Spleen (tissue), 13 donors: ENCODE measurements at places on chromosomes 6 and 20. TPM values are rescaled to one million over a fixed set of nuclear protein-coding genes. Genes with fewer than 3 reads are reported as not detected.
A peak's percentile ranks its signal among the peaks of the same experiment; 100 is the strongest.

TP53TG5 gene
- total RNA-seq, result not detected

POM121L2 gene
- not detected for total RNA-seq

LY6G5C gene
- 5.5 TPM for total RNA-seq

RAET1G gene
- total RNA-seq, result not detected

HAO1 gene
- not detected for total RNA-seq

UBE2C gene
- 15.6 TPM for total RNA-seq

MROH8 gene
- 4.0 TPM for total RNA-seq

FKBP1C gene
- total RNA-seq, result not detected

PDYN gene
- total RNA-seq, result not detected

SLC13A3 gene
- not detected for total RNA-seq

OR12D3 gene
- total RNA-seq, result not detected

OR12D2 gene
- total RNA-seq, result not detected

DNA sequence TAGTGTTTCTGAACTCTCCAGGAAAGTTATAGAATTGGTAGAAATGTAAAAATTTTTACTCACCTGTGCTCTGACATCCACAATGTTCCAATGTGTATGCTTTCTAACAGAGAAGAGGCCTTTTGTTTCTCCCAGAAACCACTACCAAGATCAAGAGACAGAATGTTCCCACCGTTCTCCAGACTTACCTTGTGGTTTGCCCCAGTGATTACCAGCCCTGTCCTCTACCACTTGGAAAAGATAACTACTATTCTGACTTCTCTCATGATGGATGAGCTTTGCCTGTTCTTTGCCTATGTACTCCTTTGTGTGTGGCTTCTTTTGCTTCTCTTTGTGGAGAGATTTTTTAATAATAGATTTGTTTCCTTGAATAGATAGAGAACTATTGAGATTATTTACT is 173.0 kb upstream of the SCGN start:
- DNase-seq, result no peak

GRCh38 chr6:156879591-156879990 is 102.4 kb downstream of the ARID1B start:
- DNase-seq, result no peak

- DNase-seq, result no peak
Measured at GRCh38 chr20:17721802-17722486, 22.2 kb downstream of the BANF2 start.

GRCh38 chr6:20778459-20778858 is 244.2 kb downstream of the CDKAL1 start:
- no peak for DNase-seq

DNA sequence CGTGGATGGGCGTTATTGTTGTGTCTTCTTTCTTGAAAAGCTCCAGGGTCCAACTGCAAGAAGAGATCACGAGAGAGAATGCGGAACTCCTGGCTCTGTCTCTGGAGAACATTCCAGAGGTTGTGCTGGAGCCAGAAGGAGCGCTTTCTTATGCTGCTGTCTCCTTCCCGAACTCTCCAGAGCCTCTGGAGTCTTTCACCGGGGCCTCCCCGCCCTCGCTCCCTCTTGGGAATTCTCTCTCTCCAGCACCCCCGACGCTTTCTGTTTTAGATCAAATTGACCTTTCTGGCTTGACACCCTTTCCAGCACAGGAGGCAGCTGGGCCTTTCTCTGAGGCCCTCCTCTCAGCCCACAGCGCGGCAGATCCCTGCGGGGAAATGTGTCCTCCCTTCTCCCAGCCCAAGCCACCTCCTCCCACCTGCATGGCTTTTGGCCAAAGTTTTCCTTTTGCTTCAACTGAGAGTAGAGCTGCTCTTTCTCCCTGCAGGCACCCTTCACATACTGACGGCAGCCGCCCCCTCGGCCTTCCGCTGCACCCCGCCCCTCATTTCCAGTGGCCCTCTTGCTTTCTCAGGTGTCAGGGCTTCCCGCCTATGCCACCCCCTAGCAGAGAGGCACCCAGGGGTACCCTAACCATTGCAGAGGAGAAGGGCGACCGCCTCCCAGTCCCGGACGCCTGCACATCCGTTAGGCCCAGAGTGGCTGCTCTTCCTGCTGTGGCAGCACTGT is 6.6 kb upstream of the CCR6 start:
- no peak for DNase-seq

DNA sequence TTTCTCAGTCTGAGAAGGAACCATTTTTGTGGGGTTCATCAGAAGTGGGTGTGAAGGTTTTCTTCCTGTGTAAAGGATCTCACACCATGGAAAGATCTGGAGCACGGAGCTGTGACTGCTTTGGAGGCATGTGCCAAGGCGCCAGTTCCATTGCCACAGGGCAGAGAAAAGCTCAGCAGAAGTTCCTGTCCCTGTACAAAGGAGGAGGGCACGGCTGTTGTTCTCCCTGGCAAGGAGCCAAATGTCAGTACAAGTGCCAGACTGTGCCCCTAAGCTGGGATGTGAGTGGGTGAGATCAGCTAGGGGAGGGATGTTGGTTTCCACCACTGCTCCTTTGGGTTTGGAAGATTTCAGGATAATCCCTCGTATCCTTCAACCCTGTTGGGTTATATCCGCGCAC is 117.3 kb downstream of the CRYBG1 start:
- DNase-seq, result no peak

DNA sequence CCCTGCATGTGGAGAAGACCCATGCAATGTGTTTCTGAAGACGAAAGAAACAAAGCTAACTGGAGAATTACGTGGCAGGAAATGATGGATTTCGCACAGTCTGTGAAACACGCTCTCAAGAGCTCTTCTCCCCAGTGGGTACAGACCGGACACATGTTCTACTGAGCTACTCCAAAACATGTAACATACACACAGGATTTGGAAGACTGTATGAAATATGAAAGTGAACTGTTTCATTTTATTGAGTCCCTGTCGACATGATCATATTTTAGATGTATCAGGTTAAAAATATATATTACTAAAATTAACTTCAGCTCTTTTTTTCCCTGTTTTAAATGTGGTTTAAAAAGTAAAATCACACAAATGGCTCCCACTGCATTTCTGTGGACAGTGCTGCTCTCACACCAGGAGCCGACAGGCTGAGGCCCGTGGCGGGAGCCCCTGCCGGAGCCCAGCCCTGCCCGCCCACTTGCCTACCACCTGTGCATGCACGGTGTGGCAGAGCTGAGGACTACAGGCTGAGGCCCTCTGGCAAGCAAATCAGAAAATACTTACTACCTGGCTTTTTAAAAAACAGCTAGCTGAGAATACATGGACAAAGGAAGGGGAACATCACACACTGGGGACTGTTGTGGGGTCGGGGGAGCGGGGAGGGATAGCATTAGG is 58.9 kb upstream of the NXT1 start:
- peak; percentile 44 for DNase-seq

DNA sequence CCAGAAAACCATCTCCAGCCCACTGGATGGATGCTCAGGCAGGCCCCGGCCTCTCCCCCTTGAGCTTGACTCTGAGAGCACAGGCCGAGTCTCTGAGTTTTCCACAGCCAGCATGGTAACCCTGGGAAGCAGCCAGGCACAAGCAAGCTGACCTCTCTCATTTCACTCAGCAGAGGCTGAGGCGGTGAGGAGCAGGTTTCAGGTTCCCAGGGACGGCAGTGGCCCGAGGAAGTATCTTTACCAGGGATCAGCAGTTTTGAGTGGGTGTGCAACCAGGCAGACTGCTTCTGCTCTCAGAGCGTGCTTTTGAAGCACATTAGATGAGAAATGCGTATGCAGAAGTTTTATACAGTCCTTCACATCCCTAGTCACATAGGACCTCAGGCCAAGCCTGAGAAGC is 12.6 kb downstream of the HCK start:
- no peak for DNase-seq

GRCh38 chr6:15264902-15265761 is 19.3 kb downstream of the JARID2 start:
- DNase-seq, result no peak

GRCh38 chr20:34715384-34715783 is 11.2 kb downstream of the TP53INP2 start:
- no peak for DNase-seq

DNA sequence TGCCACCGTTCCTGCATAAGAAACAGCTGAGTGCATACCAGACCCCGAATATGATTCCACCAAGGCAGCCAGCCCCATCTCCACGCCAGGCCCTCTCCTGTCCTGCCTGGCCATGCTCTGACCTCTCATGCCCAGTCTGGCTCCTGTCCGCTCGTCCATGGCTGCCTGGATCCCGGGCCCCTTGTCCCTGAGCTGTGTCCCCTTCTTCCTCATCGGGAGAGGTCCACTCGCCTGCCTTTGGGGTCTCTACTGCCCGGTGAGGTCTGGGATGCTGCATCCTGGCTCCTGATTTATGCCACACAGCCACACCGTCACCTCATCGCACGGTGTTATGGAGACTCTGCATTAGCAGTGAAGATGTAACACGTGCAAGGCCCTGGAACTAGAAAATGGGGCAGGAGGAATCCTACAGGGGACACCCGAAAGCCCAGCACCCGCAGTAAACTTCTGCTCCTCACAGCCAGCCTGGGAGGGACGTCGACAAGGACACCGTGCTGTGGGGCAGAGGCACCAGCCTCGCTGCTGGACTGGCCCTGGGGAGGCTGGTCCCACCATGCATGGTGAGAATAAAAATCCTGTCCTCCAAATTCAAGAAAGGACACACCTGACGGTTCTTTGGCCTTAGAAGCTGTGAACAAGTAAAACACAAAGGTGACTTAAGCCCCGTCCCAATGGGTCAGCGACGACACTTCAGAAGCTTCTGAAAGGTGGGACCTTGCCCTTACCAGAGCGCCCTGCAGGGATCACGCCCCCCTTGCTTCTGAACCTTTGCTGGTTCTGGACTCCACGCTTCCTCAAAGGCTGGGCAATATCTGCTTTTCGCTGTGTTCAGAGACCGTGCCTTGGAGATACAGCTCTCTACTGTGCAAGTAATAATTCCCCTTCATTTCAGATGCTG is 103.0 kb downstream of the DLL1 start:
- DNase-seq, result no peak

DNA sequence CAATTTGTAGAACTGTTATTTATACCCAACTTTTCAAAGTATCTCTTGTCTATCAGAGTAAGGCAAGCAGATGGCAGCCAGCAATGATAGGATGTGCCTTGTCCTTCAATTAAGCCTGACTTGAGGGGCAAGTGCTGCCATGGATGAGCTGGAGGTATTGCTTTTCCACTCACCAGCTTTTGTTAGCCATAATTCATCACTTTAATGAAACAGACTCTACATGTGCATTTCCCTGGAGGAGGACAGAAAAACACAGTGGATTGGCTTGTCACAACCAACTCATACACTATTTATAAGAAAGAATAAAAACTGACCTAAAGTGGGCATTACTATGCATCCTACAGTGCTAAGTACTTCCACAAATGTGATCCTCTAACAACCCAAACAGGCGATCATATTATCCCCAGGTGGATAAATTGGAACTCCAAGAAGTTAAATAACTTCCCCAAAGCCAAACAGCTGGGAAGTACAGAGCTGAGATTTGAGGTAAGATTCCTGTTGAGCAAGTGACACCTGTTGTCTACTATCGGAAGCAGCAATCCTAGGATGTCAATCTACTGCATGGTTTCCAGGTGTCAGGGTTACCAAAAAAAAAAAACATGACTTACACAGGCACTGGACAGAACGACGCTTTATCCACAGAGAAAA is 73.9 kb upstream of the NRSN1 start:
- no peak for DNase-seq

DNA sequence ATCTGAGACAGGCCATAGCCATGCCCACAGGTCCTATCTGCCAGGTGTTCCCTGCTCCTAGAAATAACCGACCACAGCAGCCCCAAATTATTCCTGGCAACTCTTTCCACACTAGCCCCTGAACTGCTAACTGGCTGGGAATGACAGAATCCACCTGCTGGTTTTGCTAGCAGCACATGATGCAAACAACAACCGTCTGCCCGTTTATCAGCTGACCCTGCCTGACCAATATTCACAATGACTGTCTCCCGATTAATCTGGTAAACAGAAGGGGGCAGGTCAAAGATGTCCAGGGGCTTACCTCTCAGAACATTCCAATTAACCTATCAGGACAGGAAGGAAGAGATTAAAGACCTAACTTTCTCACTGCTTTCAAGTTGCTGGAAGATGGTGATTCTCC is 101.5 kb downstream of the NRSN1 start:
- no peak for DNase-seq

DNA sequence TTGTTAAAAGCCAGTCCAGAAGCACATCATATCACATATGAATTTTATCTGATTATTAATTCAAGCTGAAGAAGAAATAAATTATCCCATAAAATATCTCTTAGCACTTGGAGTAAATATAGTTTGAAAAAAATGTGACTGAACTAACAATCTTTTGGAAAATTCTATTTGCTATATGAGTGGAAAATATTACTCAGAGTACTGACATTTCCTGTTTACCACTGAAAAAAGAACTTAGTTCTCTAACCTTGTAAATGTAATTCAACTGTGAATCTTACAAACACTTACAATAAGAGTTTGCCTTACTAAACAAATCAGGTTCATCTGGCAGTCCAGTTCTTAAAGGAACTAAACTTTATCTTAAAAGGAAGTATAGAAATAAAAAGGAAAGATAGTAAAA is 44.2 kb downstream of the MOXD1 start:
- no peak for DNase-seq

DNA sequence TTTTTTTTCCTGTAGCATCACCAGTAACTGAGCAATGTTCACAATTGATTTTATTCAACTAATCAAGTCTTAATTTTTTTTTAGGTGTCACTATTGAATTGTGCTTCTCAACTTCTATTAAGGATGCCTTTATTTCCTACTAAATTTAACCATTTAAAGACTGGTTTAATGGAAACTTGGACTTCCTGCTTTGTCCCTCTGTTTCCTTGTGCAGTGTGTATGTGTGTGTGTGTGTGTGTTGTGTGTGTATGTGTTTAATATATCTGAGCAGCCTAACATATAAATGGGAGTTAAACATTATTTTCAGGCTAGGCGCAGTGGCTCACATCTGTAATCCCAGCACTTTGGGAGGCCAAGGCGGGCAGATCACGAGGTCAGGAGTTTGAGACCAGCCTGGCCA is 1.8 kb downstream of the SERPINB6 start:
- no peak for DNase-seq

GRCh38 chr20:61493798-61494305 is 241.8 kb downstream of the CDH4 start:
- DNase-seq, result no peak

- DNase-seq, result peak; percentile 82
Measured at GRCh38 chr6:138161338-138162110, at the start of gene ARFGEF3. Gene ARFGEF3 (plus strand): TSS chr6:138161939. CDS start chr6:138162087, 148 bp downstream.

DNA sequence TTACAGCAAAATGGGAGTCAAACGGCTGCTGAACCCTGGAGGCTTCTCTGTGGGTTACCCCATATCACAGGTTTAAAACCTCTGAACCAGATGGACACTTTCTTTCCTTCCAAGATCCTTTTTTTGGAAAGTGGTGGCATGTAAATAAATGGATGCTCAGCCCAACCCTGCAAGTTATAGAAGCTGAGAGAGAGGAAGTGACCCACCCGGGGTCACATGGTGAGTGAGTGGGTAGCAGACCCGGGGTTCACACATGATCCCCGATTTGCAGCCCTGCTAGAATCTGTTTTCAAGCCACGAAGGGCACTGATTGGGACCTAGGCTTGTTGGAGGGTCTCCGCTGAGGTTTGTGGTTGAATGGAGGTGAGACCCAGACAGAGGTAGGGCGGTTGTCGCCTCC is 32.0 kb downstream of the SIRPA start:
- DNase-seq, result no peak

- no peak for DNase-seq
Measured at GRCh38 chr6:71766796-71767195, 119.6 kb upstream of the RIMS1 start.
